ENCODE measurements at places on chromosomes 1 and 21.
A peak's percentile ranks its signal among the peaks of the same experiment; 100 is the strongest.

- peak; percentile 40 for DNase-seq
Observed at GRCh38 chr1:244964112-244964971, 100.0 kb upstream of the HNRNPU start.

GRCh38 chr1:29801003-29801402 lies 564.7 kb downstream of the PTPRU start:
- DNase-seq, result no peak

DNA sequence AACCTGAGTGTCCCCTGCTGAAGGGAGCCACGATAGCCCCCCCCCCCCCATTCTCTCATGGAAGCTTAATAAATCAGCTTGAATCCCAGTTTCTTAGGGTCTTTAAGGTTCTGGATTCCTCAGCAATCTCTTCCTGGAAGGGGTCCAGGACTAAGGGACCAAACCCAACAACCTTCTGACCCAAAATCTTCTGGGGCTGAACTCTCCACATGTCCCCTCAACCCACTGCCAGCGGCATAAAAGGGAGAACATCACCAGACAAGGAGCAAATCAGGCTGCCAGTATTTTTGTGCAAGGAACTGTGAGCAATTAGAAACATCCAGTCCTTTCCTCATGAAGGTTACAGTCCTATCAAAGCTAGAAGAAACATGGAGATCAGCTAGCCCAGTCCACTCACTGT lies 12.7 kb upstream of the LORICRIN start:
- no peak for DNase-seq

DNA sequence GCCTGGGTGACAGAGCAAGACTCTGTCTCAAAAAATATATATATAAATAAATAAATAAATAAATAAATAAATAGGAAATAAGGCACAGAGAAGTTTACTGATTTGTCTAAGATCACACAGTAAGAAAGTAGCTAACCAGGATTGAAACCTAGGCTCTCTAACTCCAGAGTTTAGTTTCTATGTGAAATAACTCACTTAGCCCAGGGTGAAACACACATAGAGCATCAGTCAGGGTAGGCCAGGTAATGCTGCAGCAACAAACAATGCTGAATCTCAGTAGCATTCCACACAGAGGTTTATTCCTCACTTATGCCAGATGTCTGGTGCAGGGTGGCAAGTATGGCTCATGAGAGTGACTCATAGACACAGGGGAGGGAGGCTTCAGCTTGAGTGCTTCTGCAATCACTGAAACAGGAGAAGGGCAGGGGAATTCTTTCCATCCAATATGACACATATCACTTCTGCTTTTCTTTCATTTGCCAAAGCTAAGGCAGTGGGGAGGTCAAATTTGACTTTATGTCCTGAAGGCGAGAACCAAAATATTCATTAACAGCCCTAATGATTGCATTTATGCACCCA lies 37.1 kb upstream of the KANK4 start:
- DNase-seq, result no peak

- no peak for DNase-seq
Observed at GRCh38 chr1:7956218-7957032, 5.1 kb upstream of the PARK7 start.

GRCh38 chr1:11880911-11881748 lies 22.4 kb upstream of the NPPB start:
- peak; percentile 68 for DNase-seq

GRCh38 chr1:63902844-63903589 lies 129.2 kb downstream of the ROR1 start:
- DNase-seq, result no peak

DNA sequence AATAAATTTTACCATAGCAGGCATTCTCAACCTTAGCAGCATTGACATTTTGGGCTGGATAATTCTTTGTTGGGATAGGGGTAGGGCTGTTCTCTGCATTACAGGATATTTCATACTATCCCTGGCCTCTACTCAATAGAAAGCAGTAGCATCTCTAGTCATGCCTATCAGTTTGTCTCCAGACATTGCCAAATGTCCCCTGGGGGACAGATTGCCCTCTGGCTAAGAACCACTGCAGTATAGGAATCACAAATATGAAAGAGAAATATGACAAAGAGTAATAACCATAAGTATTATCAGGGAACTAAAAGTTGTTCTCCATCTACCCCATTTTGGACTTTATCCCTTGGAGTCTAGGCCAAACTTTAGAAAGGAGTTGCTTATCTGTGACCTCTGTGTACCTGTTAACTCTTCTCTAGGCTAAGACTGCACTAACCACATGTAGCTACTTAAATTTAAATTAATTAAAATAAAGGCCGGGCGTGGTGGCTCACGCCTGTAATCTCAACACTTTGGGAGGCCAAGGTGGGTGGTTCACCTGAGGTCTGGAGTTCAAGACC lies 76.1 kb downstream of the AGO3 start:
- no peak for DNase-seq

- DNase-seq, result no peak
Observed at GRCh38 chr1:21499283-21499950, 9.8 kb upstream of the ALPL start.

GRCh38 chr21:44437696-44438431 lies 17.4 kb upstream of the LRRC3 start:
- peak; percentile 17 for DNase-seq

GRCh38 chr21:37645848-37646247 lies 270.4 kb downstream of the KCNJ6 start:
- no peak for DNase-seq

GRCh38 chr21:28826569-28826968 lies 166.1 kb downstream of the LTN1 start:
- no peak for DNase-seq

DNA sequence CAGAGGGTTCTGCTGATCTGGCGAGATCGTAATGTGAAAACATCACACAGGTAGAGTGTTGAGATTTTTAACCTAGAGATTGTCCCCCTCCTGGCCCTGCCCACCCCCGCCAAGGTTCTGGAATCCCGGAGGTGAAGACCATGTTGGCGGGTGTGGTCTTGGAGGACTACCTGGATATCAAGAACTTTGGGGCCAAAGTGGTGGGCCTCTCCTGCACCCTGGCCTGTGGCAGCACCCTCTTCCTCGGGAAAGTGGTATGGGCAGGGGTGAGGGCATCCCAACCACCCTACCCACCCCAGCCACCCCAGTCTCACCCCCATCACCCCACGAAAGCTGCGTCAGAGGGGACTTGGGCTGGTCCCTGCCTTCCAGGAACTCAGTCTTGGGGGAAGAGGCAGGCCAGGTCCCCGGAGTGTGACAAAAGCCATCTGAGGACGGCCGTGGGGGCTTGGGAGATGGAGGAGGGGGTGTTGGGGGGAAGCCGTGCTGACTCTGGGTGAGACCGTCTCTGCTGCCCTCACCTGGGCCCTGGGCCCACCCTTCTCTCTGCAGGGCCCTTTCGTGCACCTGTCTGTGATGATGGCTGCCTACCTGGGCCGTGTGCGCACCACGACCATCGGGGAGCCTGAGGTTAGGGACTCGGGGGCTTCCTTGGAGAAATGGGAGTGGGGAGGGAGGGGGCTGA lies 4.4 kb downstream of the CLCNKB start:
- no peak for DNase-seq

GRCh38 chr1:61682891-61683290 lies 42.0 kb downstream of the TM2D1 start:
- no peak for DNase-seq

GRCh38 chr1:14261395-14261794 lies 337.1 kb upstream of the KAZN start:
- DNase-seq, result no peak

GRCh38 chr1:31238986-31239613 lies 587 bp downstream of the NKAIN1 start:
- DNase-seq, result no peak

- DNase-seq, result no peak
Observed at GRCh38 chr1:233293556-233294446, 1.7 kb downstream of the PCNX2 start.

DNA sequence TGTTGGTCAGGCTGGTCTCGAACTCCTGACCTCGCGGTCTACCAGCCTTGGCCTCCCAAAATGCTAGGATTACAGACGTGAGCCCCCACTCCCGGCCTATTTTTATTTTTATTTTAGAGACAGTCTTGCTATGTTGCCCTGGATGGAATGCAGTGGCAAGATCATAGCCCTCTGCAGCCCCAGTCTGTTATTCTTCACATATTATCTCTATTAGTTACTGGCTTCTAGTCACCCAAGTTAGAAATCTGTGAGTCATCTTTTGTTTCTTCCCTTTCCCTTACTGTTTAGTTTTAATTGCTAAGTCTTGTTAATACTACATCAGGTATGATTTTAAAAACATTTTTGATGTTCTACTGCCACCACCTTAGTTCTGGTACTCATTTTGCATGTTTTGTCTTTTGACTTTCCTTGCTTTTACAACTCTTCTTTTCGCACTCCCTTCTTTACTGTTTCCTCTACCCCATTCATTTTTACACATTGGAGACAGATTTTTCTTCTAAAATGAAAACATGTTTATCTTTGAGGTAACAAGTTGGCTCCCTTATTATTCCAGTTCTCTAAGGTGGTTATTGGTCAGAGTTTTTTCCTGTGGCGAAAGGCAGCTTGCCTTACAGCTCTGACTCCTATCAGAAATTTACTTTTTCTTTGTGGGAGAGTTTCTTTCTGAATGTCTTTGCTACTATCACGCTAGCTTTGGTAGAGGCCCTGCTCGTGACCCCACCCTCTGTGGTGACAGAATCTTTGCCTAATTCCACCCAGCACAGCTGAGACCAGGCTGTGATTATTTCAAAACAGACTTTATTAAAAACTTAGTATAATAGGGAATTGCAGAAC lies 19.5 kb downstream of the ZMYM4 start:
- no peak for DNase-seq
